ENCODE measurements at places on chromosomes 4 and X.
A peak's percentile ranks its signal among the peaks of the same experiment; 100 is the strongest.

DNA sequence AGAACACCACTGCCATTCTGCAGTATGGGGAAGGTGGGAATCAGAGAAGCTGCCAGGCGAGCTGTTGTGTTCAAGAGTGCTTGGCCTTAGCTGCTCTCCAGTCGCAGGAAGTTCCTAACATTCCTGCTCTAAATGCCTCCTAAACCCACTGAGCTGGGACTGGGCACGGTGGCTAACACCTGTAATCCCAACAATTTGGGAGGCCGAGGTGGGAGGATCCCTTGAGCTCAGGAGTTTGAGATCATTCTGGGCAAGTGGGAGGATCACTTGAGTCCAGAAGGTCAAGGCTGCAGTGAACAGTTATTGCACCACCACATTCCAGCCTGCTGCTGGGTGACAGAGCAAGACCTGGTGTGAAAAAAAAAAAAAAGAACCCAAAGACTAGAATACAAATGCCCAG, 690.3 kb upstream of the FAM241A start:
- DNase-seq: no peak

GRCh38 chrX:71634366-71634765, 16.1 kb upstream of the CXCR3 start:
- DNase-seq: no peak

- DNase-seq: no peak
Observed at GRCh38 chrX:150167482-150168324, 195.4 kb upstream of the MAMLD1 start.

DNA sequence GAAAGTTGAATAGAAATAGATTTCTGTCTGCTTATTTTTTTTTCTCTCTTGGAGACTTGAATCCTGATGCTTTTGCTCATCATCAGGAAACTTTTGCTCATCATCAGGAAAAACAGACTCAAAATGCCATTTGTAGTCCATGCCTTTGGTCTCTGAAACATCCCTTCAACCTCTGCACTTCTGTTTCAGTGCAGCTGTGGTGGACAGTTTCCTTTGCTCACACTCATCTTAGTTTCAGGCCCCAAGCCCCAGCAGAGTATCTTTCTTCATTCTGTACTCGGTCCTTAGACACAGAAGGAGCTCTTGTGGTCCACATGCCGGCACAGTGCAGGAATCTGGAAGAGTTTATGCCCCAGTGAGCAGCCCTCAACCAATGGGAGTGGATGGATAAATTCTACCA, 337.9 kb downstream of the PPP3CA start:
- DNase-seq: no peak

- DNase-seq: no peak
Observed at GRCh38 chr4:121594796-121595526, 101.8 kb downstream of the ANXA5 start.

DNA sequence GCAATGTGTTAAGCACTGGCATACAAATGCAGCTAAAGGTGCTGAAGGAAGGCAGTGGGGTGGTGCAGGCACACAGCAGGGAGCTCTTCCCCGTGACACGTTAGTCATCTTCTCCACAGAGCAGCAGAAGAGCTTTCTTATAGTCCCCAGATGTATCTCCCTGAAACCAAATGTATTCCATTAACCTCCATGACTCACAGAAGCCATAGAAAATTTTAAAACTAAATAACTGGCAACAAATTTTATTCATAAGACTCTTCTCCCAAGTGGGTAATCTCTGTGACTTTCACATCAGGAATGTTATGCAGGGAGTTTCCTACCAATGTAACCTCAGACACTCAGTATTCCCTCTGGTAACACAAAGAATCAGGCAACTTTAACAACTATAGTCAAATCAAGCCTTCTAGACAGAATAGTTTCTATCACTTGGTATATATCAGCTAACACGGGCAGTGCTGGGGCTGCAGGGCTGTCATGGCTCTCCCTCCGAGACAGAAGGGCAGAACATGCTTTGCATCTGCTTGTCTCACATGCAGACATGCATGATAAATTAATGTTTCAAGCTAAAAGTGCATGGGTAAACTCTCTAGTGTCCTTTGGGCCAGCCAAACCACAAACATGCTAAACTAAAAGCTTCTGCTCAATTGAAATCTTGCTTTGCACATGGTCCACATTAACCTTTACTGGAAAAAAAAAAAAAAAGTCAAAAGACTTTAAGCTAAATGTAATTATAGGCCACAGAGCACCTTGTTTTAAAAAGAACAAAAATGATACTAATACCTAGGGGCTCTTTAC, 28.2 kb downstream of the ANXA5 start:
- no peak for DNase-seq

DNA sequence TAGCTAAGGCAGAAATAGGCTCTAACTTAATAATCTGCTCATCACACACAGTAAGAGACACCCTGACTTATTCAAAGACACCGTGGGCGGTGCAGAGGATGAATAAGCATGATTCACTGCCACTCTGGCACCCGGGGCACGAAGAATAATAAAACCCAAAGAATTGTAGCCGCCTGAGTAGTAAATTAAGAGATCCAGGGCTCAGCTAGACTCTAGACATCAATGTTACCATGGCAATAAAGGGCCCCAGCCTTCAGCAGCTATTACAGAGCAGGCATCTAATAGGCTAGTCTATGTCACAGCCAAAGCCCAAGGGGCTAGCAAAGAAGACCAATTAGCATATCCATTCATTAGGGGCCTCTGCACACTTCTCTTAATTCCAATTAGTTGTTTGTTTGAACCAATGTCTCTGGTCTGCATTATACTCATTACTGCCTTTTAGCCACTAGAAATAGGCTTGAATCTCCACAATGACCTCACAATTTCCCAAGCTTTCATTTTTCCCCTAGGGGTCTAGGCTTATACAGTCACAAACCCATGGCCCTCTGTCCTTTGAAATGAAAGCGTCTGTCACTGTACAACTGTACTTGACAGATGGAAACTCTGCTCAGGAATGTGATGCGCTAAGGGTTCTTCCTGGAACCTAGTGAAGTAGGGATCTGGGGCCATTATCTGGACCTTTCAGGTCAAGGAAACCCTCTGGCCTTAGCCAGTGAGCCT, 3.0 kb upstream of the ATP1B4 start:
- no peak for DNase-seq

GRCh38 chr4:57445686-57446085, 335.5 kb upstream of the IGFBP7 start:
- DNase-seq: no peak

GRCh38 chr4:108139089-108139488, 29.6 kb downstream of the LEF1 start:
- DNase-seq: no peak

GRCh38 chr4:52195869-52196268, 144.8 kb downstream of the SPATA18 start:
- no peak for DNase-seq

DNA sequence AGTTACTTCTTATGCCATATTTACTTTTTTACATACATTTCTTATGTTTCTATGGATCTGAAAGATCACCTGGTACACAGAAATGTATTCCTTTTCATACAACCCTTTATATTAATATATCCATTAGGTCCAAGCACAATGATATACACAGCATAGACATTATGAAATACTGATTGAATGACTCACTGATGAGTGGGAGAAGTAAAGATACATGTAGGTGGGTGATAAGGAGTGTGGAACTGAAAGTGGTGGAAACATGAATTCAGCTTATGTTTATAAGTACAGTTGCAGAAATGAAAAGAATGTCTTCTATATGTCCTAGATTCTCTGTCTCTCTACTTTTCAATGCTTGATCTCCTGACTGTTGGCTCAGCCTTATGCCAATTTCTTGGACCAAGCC, 87.9 kb downstream of the YIPF7 start:
- no peak for DNase-seq

DNA sequence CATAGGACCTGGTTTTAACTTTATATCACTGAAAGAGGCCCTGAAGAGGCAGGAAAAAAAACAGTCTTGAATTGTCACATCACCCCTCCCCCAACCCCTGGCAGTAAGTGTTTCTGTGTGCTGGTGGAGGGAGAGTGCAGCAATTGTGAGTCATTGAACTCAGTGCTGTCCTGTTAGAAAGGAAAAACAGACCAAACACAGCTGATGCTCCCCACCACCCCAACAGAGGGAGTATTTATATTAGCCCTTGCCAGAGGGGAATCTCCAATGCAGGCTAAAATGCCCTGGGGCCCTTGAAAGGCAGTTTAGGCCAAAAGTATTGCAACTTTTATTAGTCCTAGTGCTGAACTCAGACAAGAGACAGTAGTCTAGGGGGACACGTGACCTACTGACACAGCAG, 197.8 kb upstream of the AGTR2 start:
- no peak for DNase-seq

GRCh38 chr4:177568931-177569330, 126.7 kb upstream of the AGA start:
- no peak for DNase-seq

GRCh38 chrX:73922856-73923455, 360.0 kb downstream of the CHIC1 start:
- no peak for DNase-seq

DNA sequence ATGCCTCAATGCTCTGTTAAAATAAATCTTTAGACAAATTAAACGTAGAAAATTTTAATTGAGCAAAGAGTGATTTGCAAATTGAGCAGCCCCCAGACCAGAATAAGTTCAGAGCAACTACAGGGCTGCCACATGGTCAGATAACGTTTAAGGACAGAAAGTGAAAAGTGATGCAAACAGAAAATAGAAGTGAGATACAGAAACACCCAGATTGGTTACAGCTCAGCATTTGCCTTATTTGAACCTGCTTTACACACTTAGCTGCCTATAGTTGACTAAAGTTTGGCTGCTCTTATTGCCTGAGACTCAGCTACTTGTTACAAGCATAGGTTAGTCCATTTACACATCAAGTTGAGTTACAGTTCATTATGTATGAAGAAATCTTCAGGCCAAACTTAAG, 1800.8 kb upstream of the PCDH10 start:
- no peak for DNase-seq

- DNase-seq: no peak
Observed at GRCh38 chrX:69506617-69507499, 2.7 kb downstream of the NALF2 start.

- DNase-seq: no peak
Observed at GRCh38 chr4:78566834-78567499, 15.4 kb downstream of the ANXA3 start.

- no peak for DNase-seq
Observed at GRCh38 chr4:72218953-72219352, 187.2 kb downstream of the NPFFR2 start.

DNA sequence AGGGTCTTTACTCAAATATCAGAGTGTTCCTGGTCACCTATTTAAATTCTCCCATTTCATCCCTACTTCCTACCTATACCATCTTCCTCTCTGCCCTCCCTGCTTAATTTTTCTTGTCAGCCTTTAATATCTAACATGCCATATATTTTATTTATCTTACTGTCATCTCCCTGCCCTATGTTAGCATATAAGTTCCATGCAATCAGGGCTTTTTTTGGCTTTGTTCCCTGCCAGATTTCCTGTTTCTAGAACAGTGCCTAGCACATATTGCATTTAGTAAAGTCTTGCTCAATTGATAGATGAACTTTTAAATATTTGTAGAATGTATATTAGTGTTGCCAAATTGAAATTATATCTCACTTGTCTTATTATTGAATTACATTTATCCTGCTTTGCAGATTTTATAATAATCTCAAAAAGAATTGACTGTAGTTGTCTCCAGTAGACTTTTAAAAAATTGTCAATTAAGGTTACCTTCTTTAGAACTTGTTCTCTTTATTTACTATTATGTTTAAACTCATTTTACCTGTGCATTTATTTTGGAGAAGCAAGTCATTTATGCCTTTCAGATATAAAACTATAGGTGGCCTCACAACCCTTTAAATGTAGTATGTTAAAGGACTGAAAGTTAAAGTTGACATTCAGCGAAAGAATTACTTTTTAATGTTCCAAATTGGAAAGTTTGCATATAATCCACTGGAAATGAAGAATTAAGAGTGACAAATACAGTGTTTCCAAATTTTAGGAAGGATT, 108.2 kb upstream of the BMPR1B start:
- DNase-seq: no peak

- DNase-seq: no peak
Observed at GRCh38 chr4:1873776-1874175, 2.6 kb downstream of the NSD2 start.

DNA sequence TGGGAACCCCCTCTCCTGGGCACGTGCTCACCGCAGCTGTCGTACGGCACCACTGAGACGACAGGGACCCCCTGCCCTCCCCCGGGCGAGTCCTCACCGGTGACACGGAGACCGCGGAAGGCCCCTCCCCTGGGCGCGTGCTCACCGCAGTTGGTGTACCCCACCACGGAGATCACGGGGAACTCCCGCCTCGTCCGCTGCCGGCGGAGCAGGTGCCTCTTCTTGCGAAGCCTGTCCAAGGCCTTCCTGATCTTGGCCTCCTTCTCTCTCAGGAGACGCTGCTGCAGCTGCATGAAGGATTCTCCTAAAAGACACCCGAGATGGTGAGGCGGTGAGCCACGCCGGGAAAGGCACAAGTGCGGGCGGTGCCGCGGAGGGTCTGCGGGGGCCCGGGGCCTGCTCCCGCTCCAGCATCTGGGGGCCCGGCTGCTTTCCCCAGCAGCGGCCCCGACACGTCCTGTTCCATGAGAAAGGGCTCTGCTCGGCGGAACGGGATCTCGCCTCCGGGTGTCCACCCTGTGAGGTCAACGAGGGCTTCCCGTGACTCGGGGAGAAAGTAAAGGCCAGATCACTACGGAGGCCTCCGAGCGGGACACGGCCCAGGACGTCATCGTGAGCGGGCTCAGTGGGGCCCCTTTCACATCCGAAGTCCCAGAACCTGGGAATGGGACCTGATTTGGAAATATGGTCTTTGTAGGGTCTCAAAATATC, 5.8 kb downstream of the GTPBP6 start:
- DNase-seq: no peak

DNA sequence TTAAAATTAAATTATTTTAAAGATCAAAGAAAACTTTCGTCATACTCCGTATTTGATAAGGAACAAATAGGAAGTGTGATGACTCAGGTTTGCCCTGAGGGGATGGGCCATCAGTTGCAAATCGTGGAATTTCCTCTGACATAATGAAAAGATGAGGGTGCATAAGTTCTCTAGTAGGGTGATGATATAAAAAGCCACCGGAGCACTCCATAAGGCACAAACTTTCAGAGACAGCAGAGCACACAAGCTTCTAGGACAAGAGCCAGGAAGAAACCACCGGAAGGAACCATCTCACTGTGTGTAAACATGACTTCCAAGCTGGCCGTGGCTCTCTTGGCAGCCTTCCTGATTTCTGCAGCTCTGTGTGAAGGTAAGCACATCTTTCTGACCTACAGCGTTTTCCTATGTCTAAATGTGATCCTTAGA, at the start of gene CXCL8:
CXCL8 (plus strand) TSS at position 217 of the 426 bp plus-strand sequence; CDS start at position 307, 90 bp downstream.
- DNase-seq: no peak

- no peak for DNase-seq
Observed at GRCh38 chrX:13419276-13419675, 99.4 kb upstream of the ATXN3L start.

GRCh38 chr4:52545099-52546069, 113.7 kb downstream of the USP46 start:
- peak; percentile 83 for DNase-seq

DNA sequence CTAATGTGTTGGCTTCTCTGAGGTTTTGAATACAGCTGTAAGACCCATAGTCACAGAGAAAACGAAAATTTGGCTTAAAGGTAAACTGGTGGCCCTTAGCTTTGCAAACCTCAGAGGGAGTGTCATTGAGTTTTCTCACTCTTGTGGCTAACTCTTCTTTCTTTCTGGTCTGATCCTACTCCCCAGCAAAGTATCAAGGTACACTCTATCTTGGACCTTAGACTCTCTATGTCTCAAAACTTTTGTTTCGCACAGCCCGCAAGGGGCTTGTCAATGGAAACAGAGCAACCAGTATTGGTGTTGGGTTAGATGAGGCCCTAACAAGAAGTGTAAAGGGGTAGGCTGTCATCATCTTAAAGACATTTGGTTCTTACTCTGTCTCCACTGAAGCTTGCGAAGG, 19.8 kb downstream of the APOO start:
- no peak for DNase-seq

Data from activated CD8-positive, alpha-beta memory T cell treated with anti-CD3 and anti-CD28 coated beads for 24 hours (primary cell).